ENCODE measurements at places on chromosomes 2 and 18.

DNA sequence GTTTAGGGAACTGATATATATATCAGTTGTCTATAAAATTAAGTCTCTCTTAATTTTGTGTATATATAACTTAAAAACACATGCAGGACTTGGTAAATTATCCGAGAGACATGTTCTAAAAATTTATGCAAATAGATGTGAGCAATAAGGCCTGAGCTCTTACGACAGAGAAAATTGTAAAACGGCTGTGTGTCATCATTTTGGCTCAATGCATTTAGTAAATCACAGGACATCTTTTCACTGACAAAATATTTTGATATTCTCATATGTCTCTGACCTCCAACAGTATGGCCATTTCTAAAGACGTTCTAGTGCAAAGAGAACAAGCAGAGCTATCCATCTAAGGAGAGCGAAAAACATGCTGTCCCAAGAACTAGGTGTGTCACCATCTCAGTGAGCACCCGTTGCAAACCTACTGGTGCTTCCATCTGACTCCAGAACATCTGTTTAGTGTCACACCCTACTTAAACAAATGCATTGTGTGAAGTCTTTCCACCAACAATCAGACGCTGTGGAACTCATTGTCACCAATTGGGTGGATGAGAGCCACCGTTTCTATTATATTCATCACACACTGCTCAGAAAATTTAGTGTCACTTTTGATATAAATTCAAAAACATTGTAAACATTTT, 108.0 kb downstream of the ARHGAP15 start:
- no peak overlapping the region for H3K27ac ChIP-seq
- H3K4me1 ChIP-seq = peaks cover 3% of the 10 kb centered on the region
- DNase-seq = no peak
- no peaks in the 10 kb centered on the region for H3K36me3 ChIP-seq
- no peak overlapping the region for H3K4me3 ChIP-seq
- no peaks in the 10 kb centered on the region for H3K27me3 ChIP-seq

GRCh38 chr18:12474876-12475275, 67.1 kb downstream of the PRELID3A start:
- DNase-seq = no peak
- H3K4me1 ChIP-seq = no peaks in the 10 kb centered on the region
- no peaks in the 10 kb centered on the region for H3K27me3 ChIP-seq
- H3K27ac ChIP-seq = no peak overlapping the region
- no peaks in the 10 kb centered on the region for H3K36me3 ChIP-seq

GRCh38 chr18:63363951-63364350, 3.1 kb downstream of the KDSR start:
- H3K4me3 ChIP-seq = no peak overlapping the region
- no peaks in the 10 kb centered on the region for H3K4me1 ChIP-seq
- H3K27me3 ChIP-seq = no peaks in the 10 kb centered on the region
- H3K27ac ChIP-seq = no peak overlapping the region

DNA sequence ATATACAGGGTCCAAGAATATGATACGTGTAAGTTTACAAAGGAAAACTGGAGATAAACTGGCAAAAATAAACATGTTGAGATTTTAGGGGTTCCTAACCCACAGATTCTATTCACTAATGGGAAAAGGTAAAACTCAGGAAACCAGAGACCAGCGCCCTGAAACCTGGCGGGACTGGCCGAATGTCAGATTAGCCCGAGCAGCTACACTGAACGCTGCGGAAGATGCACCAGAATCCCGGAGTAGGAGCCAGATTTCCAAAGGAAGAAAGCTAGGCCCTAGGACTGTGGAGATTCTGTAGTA, 679 bp upstream of the WDR75 start:
- no peak overlapping the region for H3K27ac ChIP-seq
- no peaks in the 10 kb centered on the region for H3K36me3 ChIP-seq
- no peak for DNase-seq
- H3K27me3 ChIP-seq = no peaks in the 10 kb centered on the region

- no peaks in the 10 kb centered on the region for H3K4me1 ChIP-seq
- DNase-seq = no peak
- H3K27ac ChIP-seq = no peak overlapping the region
- no peaks in the 10 kb centered on the region for H3K27me3 ChIP-seq
- no peak overlapping the region for H3K4me3 ChIP-seq
These were observed 67.9 kb upstream of the GLS start for GRCh38 chr2:190812506-190813294.
